ENCODE measurements at places on chromosomes 7 and 10.

DNA sequence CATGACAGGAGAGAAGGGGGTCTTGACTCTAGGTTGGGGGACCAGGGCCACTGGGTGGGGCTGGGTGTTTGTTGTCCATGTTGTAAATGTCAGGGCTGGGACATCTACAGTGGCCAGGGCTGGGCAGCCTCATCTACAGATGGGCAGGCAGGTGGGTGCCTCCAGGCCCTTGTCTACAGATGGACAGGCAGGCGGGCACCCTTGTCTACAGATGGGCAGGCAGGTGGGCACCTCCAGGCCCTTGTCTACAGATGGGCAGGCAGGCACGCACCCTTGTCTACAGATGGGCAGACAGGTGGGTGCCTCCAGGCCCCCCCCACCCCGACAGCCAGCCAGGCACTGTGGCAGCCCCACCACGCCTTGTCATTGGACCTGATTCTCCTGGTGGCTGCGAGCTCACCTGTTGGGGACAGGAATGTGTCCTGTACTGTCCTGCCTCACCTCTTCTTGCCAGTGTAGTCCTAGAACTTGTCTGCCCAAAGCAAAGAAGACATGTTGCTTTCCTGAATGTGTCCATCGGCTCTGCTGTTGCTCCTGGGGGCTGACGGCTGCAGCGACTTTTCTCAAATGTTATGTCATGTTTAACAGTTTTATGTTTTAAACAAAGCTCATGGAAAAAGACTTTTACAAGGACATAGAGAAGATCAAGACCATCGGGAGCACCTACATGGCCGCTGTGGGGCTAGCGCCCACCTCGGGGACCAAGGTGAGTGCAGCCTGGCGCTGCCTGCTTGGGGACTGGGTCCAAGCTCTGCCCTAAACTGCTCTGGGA lies 129.9 kb downstream of the ADCY1 start:
- no peak for DNase-seq

GRCh38 chr7:96737545-96738050 lies 28.0 kb upstream of the SEM1 start:
- DNase-seq = no peak

- DNase-seq = no peak
Measured at GRCh38 chr10:31607481-31607880, 288.5 kb downstream of the ZEB1 start.

- no peak for DNase-seq
Measured at GRCh38 chr7:150727381-150727780, 9.8 kb upstream of the GIMAP5 start.

DNA sequence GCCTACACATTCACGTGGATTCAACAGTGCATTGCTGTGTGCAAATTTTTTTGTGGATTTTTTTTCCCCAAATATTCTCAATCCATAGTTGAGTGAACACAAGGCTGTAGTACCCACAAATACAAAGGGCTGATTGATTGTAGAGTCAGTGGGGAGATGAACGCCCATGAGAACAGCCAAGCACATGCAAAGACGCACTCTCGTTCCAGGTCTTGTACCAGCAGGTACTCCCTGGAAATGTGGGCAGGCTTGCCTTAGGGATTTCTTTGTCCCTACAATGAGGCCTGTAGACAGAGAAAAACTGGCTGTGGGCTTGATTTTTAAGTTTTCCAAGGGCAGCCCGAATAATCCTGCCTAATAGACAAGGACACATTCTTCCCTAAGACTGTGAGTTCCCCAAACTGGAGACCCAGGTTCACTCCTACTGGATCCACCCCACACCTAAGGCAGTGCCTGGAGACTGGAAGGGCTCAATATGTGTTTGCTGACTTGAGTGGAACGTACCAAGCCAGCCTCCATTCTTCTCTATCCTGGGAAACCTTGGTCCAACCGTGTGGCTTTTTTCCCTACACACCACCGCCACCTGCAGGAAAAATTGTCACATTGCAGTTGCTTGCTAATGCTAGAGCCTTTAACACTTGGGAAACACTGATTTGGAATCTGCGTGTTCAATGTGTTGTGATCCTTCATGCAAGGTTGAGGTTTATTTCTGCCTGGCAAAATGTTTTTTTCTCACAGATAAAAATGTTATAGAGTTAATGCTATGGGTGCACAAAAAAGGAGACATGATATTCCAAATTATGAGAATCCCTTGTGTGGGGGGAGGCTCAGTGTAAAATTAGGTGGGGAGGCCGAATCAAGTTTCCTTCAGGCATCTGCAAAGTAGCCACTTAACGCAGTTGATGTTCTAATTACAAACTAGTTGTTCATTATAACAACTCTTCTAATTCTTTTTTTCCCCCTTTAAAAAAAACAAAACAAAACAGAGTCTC lies 49.3 kb downstream of the PPP1R17 start:
- DNase-seq = peak; percentile 10

- DNase-seq = no peak
Measured at GRCh38 chr10:27369880-27370279, 129.3 kb upstream of the ACBD5 start.

- no peak for DNase-seq
Measured at GRCh38 chr10:43754569-43755260, 106.0 kb upstream of the ZNF32 start.

- no peak for DNase-seq
Measured at GRCh38 chr7:107594961-107595737, 15.1 kb downstream of the BCAP29 start.

DNA sequence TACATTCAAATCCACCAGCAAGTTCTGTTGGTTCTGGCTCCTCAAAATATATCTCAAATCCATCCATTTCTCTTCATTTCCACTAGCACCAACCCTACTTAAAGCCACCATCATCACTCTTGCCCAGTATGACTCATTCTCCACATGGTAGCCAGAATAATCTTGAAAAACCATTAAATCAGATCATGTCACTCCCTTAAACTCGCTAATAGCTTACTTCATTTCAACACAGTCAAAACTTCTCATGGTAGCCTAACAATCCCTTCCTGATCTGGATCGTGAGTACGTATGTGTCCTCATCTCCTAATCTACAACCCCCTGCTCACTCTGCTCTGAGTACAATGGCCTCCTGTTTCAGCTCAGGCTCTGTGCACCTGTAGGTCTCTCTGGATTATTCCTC lies 8.7 kb downstream of the EPC1 start:
- no peak for DNase-seq

GRCh38 chr7:69598081-69598486 lies at the start of gene AUTS2:
Gene AUTS2, plus strand, starts transcription at chr7:69598475. Its CDS starts 1,179 bp downstream, at chr7:69599654.
- DNase-seq = peak; percentile 14

- DNase-seq = peak; percentile 81
Measured at GRCh38 chr10:6201516-6201975, 1.2 kb upstream of the PFKFB3 start.

GRCh38 chr7:1192171-1192676 lies 32.2 kb upstream of the ZFAND2A start:
- DNase-seq = no peak

- DNase-seq = no peak
Measured at GRCh38 chr7:106039486-106040060, 72.5 kb downstream of the SYPL1 start.

- DNase-seq = no peak
Measured at GRCh38 chr7:7883394-7883793, 85.2 kb upstream of the GLCCI1 start.

DNA sequence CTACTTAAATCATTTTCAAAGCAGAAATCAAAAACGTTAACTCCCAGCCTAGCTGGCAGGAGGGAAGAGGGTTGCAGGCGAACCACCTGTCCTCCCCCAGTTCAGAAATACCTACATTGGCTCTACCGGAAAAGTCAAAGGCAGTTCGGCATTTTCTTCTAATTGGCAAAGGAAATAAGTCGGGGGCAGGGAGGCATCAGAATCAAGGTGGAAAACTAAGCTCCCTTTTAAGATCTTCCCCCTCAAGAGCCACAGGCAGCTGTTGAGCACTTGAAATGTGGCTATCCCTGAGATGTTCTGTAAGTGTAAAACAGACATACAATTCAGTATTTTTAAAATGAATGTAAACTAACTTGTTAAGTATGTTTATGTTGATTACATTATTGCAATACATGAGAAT lies 957 bp upstream of the ELMO1 start:
- no peak for DNase-seq

DNA sequence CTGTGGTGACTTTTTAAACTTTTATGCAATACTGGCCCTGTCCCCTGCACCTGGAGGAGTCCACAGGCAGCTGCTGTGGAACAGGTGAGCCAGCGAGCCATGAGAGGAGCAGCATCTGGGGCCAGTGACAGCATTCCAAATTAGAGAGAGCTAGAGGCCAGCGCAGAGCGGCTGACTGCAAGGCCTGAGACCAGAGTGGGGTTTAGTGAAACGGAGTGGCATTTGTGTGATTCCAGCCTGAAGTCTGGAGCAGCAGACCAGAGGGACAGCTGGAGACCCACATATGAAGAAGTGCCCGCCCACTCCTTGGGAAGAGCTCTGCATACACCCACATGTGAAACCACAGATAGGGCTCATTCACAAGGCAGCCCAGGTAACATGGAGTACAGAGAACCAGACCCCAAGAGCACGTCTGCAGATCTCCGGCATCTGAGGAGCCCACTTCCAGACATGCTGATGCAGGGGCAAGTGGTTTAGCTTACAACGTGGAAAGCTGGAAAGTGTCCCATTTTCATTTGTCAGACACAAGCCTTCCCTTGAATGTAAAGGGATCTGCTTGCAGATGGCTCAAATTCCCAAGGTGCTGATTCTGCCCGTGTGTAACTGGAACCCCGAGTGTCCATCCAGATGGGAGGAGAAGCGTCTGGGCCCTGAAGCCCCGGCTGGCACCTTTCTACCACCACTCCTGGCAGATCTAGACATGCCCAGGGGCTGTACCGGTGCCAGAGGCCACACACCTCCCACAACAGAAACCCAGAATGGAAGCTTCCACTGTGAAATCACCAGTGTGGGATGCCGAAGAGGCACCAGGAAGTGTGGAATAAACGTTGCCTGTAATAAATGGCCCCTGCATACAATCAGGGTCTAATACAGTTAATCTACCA lies 256.0 kb upstream of the TCERG1L start:
- DNase-seq = no peak

GRCh38 chr10:74862625-74863024 lies 36.2 kb downstream of the KAT6B start:
- no peak for DNase-seq

GRCh38 chr7:1361756-1362125 lies 97.5 kb downstream of the MICALL2 start:
- no peak for DNase-seq

DNA sequence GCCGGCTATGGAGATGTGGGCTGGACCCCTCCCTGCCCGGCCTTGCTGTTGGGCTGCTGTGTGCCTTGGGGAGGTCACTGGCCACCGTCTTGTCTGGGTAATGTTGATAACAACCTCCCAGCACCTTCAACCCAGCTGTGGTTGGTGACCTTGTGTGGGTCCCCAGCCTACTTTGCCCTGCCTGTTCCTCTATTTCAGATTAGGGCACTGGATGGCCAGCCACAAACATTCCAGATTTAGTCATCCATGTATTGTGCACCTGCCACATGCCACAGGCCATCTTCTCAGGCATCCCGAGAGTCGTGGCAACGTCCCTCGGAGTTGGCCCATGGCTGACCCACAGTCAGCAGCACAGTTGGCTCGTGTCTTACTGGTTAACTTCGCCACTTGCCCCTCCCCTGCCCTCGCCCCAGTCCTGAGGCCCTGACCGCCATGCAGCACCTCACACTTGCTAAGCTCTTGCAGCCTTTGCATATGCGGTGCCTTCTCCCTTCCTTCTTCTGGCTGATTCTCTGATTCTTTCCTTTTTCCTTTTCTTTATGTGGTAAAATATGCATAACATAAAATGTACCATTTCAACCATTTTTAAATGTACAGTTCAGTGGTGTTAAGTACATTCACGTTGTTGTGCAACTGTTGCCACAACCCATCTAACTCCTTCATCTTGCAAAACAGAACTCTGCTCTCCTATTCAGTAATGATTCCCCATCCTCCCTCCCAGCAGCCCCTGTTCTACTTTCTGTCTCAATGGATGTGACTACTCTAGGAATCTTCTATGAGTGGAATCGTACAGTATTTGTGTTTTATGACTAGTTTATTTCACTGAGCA lies 60.6 kb downstream of the PRF1 start:
- DNase-seq = no peak

DNA sequence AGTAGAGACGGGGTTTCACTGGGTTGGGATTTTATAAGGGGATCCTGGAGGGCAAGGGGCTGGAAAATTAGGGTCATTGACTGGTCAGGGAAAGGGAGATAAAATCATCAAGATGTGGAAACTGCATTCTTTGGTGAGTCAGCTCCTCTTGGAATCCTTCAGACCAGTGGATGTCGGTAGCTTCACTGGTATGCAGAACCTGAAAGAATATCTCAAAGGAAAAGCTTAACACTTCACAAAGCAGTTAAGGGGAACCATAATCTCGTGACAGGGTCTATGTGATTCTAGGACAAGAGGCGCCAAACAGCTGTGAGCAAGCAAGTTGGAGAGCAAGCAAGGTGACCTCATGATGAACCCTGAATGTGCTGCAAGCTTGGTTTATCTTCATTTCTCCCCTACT lies 634.7 kb upstream of the AUTS2 start:
- no peak for DNase-seq

DNA sequence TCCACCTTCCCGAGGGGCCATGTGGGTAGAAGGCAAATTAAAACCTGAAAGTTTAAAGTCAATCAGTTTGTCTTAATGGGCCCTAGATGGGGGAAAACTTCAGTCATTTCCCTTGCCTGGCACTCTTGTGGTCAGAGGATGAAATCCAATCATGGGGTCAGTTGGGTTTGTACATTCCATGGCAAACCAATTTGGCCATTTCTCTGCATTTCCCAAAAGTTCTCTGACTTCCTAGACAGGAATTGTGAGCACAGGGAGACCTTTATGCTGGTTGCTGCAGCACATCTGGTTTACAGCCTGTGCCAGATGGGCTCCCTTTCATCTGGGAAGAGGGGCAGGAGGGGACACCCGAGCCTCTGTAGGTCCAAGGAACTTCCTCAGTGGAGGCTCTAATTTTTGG lies 113.0 kb downstream of the CYP26A1 start:
- DNase-seq = no peak

DNA sequence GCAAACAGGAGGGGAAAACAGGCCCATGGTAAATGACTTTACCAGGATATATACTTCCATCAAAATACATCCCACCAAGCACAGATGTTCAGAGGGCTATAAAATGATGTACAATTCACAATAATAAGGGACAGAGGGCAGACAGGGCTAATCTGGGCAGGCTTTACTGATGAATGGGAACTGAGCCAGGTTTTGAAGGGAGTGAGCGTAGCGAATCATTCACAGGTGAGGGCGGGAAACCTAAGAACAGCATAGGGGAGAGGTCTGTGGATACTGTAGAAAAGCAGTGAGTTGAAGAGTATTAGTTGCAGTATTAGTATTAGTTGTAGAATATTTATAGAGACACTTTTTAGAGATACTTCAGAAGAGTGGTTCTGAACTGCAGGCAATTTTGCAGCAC lies 180.8 kb downstream of the JAZF1 start:
- no peak for DNase-seq

All from stimulated activated CD8-positive, alpha-beta memory T cell treated with anti-CD3 and anti-CD28 coated beads, Interleukin-2, amount 100 ng/mL, for 48 hours (primary cell).